ENCODE measurements at places on chromosomes 5 and 9. TPM values are rescaled to one million over a fixed set of nuclear protein-coding genes. Genes with fewer than 3 reads are reported as not detected.

Gene PCDHGA5
- 2.7 TPM for polyA plus RNA-seq

Gene PAPPA
- polyA plus RNA-seq = 14.8 TPM

Gene FAM153A
- 0.20 TPM for polyA plus RNA-seq

Gene DND1
- polyA plus RNA-seq = 1.0 TPM

Gene LCP2
- polyA plus RNA-seq = 3.4 TPM

DNA sequence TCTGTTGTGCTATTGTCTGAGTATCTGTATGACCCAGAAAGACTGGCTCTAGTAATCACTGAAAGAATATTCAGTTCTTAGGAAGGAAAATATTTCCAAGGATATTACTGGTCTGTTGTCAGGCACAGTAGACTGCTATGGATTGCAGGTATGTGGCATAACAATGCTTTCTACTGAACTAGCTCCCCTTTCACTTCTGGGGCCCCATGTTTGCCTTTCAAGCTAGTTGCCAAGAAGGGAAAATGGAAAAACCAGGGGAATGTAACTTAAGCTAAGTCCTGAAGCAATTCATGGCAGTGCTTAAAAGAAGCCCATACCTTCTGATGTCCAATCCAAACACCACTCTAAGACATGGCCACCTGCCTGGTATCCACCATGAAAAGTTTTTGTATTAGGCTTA is 375.7 kb downstream of the GLIS3 start:
- no peak for DNase-seq

- no peak for DNase-seq
Measured at GRCh38 chr5:74145951-74146350, 494.6 kb downstream of the ENC1 start.

GRCh38 chr5:148002451-148002850 is 61.3 kb upstream of the SPINK5 start:
- no peak for DNase-seq

DNA sequence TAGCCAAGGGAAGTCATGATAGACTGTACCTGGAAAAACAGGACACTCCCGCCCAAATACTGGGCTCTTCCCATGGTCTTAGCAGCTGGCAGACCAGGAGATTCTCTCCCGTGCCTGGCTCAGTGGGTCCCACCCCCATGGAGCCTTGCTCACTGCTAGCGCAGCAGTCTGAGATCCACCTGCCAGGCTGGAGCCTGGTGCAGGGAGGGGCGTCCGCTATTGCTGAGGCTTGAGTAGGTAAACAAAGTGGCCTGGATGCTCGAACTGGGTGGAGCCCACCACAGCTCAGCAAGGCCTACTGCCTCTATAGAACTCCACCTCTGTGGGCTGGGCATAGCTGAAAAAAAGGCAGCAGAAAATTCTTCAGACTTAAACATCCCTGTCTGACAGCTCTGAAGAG is 10.1 kb upstream of the THG1L start:
- no peak for DNase-seq

DNA sequence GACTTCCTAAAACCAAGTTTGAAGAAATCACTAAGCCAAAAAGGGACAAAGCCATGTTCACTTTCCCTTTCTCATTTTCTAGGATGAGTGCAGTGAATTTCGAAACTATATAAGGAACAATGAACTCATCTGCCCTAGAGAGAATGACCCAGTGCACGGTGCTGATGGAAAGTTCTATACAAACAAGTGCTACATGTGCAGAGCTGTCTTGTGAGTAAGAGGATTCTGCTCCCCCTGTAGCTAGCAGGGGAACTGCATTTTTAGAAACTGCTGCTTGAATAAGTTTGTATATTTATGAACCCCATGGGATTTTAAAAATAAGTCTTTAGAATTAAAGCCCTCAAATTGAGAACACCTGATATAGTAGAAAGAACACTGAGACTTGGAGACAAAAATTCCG is 42.7 kb upstream of the SPINK14 start:
- DNase-seq = no peak

DNA sequence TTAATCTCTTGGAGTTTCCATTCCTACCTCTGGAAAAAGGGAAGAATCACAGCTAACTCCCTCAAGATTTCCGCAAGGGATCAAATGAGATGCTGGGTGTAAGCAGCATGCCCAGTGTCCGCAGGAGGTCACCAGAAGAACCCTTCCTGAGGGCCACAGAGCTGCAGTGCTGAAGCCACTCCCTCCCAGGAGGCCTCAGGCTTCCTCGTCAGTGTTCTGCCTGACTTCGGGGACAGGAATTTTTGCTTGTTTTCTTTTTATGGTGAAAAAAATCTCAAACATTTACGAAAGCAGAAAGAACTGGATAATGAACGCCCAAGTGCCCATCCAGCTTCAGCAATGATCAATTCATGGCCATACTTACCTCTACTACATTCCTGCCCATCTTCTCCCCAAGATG is 183.0 kb downstream of the CDK5RAP2 start:
- DNase-seq = no peak

GRCh38 chr9:134519375-134520070 is 122.1 kb upstream of the COL5A1 start:
- no peak for DNase-seq

- no peak for DNase-seq
Measured at GRCh38 chr9:107523539-107523938, 34.0 kb upstream of the KLF4 start.

GRCh38 chr9:93436218-93436617 is 15.3 kb upstream of the FAM120A start:
- no peak for DNase-seq

DNA sequence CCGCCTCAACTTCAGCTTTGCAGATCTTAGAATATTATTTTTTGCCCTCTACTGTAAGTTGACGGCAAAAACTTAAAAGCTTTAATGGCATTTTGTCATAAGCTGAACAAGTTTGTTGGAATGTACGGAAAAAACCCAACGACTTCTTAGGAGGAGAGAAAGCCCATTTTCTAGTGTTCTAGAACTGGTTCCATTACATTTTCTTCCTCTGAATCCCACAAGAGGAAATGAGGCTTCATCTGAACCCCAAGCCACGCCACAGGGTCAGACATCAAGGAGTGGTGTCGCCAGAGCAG is 113.7 kb downstream of the LHFPL2 start:
- DNase-seq = no peak

All from renal cortex interstitium (tissue), 15 donors.